ENCODE measurements at places on chromosomes 11 and 22.

DNA sequence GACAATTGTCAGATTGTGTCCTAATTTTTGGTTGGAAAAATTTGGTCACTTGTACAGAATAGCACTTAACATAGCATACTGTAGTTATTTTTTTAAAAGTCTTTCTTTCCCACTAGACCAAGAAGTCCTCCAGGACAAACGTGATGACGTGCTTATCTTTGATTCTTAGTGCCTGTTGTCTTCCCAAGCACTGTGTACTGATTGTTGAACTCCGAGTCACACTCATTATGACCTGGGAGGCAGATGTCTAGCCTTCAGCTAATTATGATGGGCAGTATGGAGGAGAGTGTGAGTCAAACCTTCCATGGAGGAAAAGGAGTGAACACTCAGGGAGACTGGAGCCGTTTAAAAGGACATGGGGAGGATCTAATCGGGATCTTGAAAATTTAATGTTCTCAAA, 119.8 kb downstream of the SPON1 start:
- no peak for DNase-seq

DNA sequence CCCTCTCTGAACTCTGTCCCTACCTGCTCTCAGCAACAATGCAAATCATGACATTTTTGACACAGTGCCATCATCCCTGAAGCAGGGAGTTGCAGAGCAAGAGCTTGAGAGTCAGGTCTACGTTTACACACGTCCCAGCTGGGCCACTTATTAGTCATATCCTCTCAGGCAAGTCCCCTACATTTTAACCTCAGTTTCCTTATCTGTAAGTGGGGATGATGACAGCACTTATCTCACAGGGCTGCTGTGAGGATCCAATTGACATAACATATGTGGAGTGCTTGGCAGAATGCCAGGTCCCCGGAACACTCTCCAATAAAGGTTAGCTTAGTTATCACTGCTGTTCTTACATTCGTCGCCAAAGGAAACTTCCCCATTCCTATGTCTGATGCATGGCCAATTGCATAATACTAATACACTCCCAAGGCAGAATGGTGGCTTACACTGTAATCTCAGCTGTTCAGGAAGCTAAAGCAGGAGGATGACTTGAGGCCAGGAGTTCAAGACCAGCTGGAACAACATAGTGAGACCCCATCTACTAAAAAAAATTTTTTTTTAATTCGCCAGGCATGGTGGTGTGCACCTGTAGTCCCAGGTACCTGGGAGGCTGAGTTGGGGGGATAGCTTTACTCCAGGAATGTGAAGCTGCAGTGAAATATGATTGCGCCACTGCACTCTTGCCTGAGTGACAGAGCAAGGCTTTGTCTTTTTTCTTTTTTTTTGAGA, 16.6 kb downstream of the ASCC2 start:
- peak; percentile 27 for DNase-seq

GRCh38 chr11:13205486-13205885, 72.1 kb upstream of the BMAL1 start:
- no peak for DNase-seq

- DNase-seq = no peak
Measured at GRCh38 chr11:56558574-56558973, 15.5 kb upstream of the OR5M11 start.

- no peak for DNase-seq
Measured at GRCh38 chr11:110174645-110175310, 81.6 kb downstream of the ZC3H12C start.

- no peak for DNase-seq
Measured at GRCh38 chr22:25494774-25495173, 69.7 kb upstream of the GRK3 start.

- peak; percentile 60 for DNase-seq
Measured at GRCh38 chr11:132402071-132402684, 1031.8 kb downstream of the NTM start.

DNA sequence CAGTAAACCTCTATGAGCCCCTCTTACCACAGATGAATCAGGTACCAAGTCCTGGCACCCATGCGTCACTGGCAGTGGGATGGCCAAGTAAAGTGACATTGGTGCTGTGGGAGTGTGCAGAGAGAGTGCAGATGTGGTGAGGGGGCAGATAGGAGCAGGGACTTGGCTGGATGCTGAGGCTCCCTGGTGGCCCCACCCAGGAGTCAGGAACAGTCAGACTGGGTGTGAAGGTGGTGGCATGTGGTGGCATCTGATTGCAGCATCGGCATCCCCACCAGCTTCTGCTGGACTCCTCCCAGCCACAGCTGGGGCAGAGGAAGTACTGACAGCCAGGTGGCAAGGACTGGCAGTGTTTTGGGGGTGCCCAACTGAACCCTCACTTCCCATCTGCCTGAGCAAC, 11.4 kb downstream of the DGAT2 start:
- no peak for DNase-seq

DNA sequence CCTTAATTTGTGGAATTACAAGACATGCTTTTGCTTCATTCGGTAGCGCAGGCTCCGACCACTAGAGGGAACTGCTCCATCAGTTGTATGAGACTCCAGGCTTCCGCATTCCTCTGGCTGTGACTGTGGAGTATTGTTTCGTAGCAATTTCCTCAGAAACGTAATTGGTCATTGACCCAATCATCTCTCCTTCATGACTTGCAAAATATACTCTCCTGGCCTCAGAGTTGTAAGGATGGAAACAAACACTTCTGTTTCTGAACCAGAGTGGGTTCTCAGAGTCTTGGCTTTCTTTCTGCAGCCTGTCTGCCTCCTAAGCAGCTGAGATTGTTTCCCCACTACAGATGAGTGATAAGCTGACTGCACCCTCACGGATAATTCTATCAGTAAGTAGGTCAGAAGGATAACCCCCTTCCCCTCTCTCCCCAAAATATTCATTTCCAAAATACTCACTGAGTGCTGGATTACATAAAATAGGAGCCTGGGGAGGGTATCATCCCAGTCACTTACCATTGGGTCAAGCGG, 146.8 kb upstream of the ZC3H12C start:
- DNase-seq = peak; percentile 30

GRCh38 chr11:66407651-66408050, 13.2 kb upstream of the NPAS4 start:
- no peak for DNase-seq

GRCh38 chr22:26994801-26995200, 337.4 kb downstream of the MIAT start:
- DNase-seq = no peak

DNA sequence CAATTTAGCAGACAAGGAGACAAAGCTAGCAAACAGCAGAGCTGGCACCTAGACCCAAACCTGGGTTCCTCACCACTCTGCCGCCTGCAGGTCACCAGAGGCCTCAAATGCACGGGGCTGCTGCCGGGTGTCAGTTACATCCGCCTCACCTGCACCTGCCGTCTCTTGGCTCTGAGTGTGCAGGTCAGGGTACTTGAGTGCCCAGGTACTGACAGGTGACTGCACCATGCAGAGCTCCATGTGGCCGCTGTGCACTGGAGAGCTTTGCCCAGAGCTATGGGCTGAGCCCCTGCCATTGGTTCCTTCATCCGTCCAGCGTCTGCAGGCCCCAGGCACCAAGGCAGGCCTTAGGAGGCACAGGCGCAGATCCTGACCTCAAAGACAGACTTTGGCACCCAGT, 35.0 kb downstream of the PDGFB start:
- DNase-seq = no peak

- no peak for DNase-seq
Measured at GRCh38 chr11:87239531-87239930, 201.8 kb downstream of the TMEM135 start.

DNA sequence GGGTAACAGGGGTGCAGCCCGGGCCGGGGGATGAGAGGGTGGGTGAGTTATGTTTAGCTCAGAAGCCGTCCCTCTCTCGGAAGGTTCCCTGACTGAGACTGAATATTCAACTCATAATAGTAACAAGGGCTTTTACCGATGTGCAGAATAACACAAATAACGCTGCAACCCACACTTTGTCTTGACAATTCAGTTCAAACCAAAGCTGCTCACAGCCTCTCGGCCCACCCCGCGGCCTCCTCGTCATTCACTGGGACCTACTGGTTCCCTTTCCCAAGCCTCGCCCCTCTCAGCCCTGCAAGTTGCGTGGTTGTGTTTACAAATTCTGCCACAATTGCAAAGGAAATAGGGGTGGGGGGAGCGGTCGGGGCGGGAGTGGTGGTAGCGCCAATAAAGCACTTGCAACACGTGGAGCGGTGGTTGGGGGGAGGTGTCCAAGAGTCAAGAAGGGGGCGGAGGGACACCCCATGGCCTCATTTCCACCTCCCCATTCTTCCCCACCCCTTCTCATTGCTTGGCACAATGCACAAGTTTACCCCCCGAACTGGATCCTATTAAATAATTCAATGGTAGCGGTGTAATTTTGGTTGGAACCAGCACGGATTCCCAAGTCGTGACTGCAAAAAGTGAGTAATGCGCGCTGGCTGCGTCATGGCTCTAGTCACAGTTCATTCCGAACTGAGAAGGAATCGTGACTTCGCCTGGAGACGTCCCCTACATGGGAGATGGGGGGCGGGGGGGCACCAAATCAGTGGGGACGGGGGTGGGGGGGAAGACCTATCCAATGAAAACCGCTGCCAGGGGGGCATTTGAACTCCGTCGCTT, 102.0 kb upstream of the HSD17B12 start:
- DNase-seq = no peak

DNA sequence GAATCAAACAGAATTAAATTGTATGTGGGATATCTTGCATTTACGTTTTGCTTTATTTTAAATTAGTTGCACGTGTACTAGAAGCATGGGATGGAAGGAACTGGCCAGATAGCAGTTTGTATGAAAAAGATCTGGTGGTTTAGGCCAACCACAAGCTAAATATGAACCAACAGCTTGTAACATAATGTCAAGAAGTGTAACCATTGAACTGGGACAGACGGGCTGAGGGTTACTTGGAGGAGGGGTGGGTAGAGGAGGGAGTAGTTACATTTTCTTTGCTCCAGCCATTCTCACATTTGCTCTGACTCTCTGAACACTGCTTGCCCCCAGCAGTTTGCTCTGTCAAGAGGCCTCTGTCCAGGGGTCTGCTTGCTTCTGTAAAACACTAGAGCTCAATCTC, 31.7 kb upstream of the CXCR5 start:
- no peak for DNase-seq

GRCh38 chr22:21074102-21074715, 28.5 kb downstream of the LRRC74B start:
- DNase-seq = no peak

GRCh38 chr11:58788355-58789023, 56.0 kb downstream of the GLYATL2 start:
- DNase-seq = no peak

- DNase-seq = no peak
Measured at GRCh38 chr11:101915791-101916291, 481 bp downstream of the ANGPTL5 start.

GRCh38 chr11:293852-294661, 5.1 kb downstream of the PGGHG start:
- no peak for DNase-seq

GRCh38 chr11:26953770-26954392, 40.0 kb upstream of the FIBIN start:
- DNase-seq = no peak
